ENCODE measurements at places on chromosomes 6 and 20.

DNA sequence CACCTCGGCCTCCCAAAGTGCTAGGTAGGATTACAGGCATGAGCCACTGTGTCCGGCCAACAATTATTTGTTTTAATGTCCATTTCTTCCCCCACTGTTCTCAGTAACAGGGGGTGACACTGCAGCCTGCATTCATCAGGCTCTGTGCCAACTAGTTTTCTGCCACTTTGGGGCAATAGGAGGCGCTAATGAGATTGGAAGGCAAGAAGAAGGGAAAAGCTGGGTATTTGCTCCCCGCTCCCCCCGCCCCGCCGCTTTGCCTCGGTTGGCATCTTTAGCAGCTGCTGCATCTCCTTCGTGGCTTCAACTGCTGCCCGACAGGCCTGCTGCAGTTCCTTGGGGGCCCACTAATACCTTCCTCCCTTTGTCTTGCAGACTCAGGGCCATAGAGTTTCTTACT, 35.0 kb upstream of the MDGA1 start:
- DNase-seq = peak; percentile 10

GRCh38 chr20:4324611-4325243, 309.4 kb upstream of the RNF24 start:
- no peak for DNase-seq

DNA sequence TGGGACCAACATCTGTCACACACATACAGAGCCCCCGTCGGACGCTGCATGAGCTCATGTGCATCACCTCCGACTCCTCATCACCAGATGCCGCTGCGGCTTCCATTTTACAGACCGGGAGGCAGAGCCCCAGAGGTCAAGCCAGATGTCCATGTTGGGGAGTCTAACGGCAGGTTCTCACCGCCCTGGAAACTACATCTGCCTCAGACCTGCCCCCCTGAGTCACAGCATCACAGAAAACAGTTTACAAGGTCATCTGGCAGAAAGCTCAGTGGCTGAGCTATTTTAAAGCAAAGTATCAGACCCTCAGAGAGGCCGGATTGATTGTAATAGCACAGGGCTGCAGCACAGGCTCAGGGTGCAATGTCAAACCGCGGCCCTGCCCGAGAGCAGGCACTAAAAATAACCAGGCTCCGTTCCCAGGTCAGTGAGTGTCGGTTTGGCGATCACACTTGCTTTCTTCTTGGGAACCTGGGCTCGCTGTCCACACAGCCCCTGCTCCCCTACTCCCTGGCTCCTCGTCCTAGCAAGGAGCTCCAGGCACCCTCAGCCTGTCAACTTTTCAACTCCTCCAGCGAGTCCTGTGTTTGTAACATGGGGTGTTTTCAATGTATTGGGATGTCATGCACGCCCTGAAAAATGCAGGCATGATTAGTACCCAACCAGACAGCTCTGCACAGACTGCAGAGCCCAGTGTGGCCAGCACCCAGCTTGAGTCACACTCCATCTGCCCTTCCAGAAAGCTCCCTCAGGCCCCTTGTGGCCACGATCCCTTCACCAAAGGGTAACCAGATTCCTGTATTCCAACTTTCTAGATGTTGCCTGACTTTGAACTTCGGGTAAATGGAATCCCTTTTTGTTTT, 264.5 kb downstream of the CDH4 start:
- DNase-seq = no peak

GRCh38 chr6:96685702-96686101, 122.8 kb downstream of the FHL5 start:
- DNase-seq = no peak
